ENCODE measurements at places on chromosomes 12 and 14.

DNA sequence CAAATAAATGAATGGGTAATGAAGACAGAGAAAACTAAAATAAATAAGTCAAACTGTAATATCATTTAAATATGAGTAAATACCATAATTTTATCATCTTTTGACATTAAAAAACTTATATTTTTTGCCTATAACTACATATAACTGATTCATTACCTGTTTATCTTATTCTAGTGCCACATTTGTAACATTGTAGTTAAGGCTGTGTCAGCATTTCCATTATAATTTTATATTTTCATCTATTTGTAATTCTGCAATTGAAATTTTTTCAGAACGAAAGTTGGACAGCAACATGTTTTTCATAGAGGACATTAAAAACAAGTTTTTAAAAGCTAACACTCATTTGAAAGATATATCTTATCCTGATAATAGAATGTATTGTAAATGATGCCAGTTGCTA lies 1286.5 kb downstream of the LRFN5 start:
- no peak for DNase-seq

DNA sequence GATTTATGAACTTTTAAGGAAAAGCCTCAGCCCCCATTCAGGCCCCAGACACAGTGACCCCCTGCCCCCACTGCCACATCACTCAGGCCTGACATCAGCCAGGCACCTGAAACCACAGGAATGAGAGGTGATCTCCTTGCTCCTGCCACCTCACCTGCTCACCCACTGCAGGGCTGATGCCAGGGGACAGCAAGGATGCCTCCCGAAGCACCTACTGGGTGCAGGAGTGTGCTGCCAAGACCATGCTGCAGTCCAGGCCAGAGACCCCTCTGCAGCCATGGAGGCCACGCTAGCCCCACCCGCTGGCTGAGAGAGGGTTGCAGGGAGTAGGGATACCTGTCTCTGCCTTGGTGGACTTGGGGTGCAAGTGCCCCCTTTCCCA lies 18.6 kb upstream of the KRT7 start:
- DNase-seq, result no peak

- DNase-seq, result no peak
Observed at GRCh38 chr12:53345486-53346188, 9.5 kb upstream of the SP7 start.

DNA sequence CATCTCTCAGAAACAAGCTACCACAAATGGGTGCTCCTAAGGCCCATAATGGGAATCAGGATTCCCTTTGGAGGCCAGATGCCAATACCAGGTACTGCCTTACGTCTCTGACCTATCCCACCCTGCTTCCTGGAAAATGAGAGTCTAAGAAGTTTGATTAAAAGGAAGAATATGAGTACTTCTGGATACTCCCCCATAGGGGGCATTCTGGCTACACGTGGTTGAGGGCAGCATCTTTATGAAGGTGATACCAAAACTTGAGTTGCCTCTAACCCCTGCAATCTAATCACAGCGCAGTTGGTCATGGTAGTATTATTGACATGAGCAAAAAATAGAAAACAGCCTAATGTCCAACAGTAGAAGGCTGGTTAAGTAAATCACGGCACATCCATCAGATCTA lies 184.2 kb upstream of the LHX5 start:
- no peak for DNase-seq

GRCh38 chr14:22505697-22506377 lies 83.2 kb downstream of the DAD1 start:
- DNase-seq, result no peak

- DNase-seq, result no peak
Observed at GRCh38 chr12:4743046-4743445, 22.8 kb downstream of the GALNT8 start.

- DNase-seq, result no peak
Observed at GRCh38 chr12:62332598-62332997, 72.4 kb downstream of the USP15 start.

DNA sequence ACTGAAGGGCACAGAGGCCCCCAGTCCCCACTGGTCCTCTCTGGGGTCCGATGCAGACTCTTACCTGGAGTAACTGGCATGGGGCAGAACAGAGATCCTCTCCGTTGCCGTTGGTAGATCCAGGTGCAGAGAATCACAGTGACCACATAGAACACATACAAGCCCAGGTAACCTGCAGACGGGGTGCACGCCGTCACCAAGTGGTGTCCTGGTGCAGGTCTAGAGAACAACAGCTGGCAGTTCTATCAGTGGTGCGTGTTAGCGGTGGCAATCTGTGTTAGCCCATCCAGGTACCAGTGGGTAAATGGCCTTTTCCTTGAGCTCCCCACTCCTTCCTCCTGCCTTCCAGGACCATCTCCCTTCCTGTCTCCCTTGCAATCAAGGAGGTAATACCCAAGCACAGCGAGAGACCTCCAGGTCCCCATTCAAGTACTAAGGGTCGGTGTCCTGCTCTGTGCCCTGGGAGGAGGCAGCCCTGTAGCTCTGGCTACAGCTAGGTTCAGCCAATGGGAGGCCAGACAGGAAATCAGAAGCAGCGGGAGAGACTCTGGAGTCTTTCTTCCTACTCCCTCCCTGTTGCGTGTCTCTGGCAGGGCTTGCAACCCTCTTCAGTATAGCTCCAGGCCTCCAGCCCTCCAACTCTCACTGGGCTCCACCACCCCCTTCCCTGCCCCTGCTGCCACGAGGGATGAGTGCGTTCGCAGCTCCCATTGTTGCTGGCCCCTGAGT lies 15.8 kb downstream of the SLC8B1 start:
- no peak for DNase-seq

GRCh38 chr12:62722971-62723680 lies 211.8 kb downstream of the PPM1H start:
- no peak for DNase-seq

GRCh38 chr12:42284876-42285275 lies 41.0 kb downstream of the ZCRB1 start:
- no peak for DNase-seq

DNA sequence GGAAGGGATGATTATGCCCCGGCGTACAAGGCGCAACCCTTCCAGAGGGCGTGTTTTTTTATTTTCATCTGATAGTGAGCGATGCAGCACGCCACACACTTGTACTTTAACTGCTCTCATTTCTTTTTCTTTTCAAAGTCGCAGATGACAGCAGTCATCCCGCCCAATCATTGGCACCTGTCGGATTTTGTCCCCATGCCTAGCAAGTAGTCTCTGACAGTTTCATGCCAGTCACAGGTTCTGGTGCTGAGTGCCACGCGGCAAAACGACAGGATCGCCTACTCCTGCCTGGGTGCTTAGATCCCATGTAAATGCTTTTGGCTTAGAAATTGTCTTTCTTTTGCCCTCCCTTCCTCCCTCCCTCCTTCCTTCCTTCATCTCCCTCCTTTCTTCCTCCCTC lies 117.7 kb downstream of the GLT1D1 start:
- DNase-seq, result no peak

DNA sequence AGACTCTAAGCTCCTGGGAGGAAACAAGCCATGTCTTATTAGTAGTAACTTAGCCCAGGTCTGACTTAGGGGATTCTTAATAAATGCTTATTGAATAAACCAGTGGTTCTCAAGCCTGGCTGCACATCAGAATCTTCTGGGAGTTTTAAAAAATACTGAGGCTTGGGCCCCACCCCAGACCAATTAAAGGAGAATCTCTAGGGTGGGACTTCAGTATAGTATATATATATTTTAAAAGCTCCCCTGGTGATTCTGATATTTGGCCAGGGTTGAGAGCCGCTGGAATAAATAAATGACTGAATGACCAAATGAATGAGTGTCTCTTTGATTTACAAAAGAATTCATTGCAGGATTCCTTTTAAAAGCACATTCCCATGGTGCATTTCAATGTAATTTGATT lies 151.5 kb upstream of the GSC start:
- DNase-seq, result no peak

DNA sequence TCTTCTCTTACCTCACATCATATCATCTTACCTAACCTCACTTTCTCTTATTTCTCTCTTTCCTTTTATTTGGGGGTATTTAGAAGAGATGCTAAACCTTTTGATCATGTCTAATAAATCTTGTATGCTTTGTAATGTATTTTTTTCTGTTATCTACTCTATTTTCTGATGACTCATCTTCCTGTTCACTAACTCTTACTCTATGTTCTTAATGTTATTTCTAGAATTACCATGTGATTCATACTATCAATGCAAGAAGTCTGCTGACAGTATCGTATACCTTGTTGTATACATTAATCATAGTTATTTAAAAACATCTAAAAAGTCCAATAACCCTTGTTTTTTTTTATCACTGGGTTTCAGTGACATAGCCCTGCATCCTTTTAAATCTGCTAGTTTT lies 62.3 kb downstream of the MGAT4C start:
- no peak for DNase-seq

- no peak for DNase-seq
Observed at GRCh38 chr12:116136340-116136739, 141.2 kb downstream of the MED13L start.

DNA sequence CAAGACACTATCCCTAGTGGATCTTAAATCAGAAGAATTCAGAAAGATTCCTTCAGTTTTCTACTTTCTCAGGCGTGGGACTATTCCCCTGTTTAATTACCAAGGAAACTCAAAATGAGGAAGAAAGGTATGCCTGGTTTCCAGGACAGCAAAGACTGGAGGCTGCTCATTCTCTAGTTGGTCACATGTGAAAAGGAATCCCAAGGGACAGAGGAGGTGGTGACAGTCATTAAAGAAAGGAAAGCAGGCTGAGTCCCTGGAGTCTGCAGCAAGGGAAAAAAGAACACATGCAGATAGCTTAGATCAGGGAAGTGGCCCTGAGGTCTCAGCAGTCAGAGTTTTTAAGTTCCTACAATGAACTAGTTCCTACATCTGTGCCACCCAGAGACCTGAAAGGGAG lies 165.4 kb upstream of the CCDC198 start:
- DNase-seq, result no peak

DNA sequence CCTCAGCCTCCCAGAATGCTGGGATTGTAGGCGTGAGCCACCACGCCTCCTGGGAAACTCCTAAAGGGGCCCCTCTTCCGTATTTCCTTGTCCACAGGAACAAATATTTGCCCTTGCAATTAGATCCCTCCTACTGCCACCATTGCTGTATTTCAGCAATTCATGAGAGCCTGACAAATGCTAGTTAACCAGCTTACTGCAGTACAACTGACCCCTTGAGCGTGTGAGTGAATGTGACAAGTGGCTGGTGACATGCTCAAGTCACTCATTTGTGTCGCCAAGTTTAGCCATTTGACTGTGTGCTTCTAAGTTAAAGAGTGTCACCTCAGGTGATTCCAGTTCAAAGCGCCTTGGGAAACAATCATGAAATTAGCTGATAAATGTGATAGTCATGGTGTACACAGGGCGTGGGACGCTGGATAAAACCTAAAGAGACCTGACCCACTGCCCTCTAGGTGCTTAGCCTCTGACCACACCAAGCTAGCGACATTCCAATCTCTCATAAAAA lies 56.1 kb upstream of the MAP1LC3B2 start:
- DNase-seq, result no peak

- DNase-seq, result peak; percentile 74
Observed at GRCh38 chr14:106044949-106045596, 518.7 kb downstream of the TMEM121 start.

DNA sequence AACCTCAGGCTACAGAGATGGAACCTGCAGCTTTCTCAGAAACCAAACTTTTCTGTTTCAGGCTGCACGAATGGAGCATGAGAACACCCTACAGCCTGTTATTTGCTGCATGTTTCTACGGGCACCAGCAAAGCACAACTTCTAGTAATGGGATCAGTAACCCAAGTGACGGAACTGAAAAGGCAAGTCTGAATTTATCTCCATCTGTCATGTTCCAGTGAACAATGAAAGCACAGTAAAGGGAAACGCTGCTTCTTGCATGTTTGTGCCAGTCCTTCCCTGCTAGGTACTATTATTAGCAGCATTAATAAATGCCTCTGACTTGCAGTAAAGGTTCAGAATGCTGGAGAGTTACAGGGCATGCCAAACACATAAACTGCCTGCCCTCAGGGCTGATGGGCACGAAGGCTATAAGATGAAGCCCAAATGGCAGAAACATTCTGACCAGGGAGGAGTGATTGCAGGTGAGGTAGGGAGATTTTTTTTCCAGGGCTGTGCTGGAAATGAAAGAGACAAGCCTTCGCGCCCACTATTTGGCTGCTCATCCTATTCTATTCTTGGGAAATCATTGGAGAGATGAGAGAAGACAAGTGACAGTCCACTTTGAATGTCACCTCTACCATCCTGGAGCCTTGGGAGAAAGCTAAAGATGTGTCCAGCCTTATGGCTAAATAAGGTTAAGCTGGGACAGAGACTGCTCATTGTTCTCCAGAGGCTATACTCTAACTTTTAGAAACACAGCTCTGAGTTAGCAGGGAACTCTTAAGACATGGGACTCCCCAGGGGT lies 100.4 kb upstream of the PLXNC1 start:
- DNase-seq, result no peak

DNA sequence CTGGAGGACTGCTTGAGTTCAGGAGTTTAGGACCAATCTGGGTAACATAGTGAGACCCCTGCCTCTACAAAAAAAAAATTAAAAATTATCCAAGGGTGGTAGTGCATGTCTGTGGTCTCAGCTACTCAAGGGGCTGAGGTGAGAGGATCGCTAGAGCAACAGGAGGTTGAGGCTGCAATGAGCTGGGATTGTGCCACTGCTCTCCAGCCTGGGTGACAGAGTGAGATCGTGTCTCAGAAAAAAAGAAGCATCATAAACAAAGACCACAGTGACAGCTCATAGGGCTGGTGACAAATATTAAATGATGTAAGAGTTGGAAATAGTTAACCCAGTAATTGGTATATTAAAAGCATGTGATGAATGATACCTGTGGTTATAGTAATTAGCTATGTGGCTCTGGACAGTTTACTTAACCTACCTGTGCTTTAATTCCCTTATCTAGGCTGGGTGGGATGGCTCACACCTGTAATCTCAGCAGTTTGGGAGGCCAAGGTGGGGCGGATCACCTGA lies 68.0 kb downstream of the GSC start:
- no peak for DNase-seq

GRCh38 chr12:124709722-124710687 lies 142.6 kb upstream of the NCOR2 start:
- no peak for DNase-seq

- DNase-seq, result no peak
Observed at GRCh38 chr12:111352296-111352993, 16.4 kb downstream of the PHETA1 start.

DNA sequence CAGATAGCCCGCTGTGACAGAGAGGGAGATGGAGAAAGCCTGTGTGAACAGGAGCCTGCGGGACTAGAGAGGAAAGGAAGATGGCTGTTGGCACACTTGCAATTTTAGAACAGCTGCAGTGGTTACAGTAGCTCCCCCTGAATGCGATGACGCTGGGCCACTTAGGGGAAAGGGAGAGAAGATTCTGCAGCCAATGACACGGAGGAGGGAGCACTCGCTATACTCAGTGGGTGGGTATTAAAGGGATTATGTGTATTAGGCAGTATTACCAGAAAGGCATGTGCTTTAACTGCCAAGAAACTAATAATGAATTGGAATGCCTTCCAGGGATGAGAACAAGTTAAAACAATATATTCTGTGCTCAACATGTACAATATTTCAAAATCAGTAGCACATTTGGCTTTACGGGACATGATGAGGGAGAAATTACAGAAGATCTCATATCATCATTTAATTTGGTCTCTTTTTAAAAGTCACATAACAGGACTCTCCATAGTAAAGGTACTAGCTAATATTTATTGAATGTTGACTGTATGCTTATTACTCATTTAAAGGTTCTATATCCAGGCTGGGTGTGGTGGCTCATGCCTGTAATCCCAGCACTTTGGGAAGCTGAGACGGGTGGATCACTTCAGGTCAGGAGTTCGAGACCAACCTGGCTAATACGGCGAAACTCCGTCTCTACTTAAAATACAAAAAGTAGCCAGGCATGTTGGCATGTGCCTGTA lies 35.9 kb upstream of the FOS start:
- DNase-seq, result no peak

GRCh38 chr12:67068761-67069450 lies 200.3 kb upstream of the CAND1 start:
- DNase-seq, result no peak

Measured in stimulated activated CD4-positive, alpha-beta T cell treated with anti-CD3 and anti-CD28 coated beads, Interleukin-1b, Interleukin-23, amount 100 ng/mL, for 1 hour (primary cell).